ENCODE measurements at places on chromosomes 2 and 18.

- DNase-seq = peak; percentile 16
These were observed 77.0 kb downstream of the EPC2 start for GRCh38 chr2:148721520-148721931.

GRCh38 chr18:55447672-55448018 is 140.3 kb downstream of the TCF4 start:
- DNase-seq = no peak

DNA sequence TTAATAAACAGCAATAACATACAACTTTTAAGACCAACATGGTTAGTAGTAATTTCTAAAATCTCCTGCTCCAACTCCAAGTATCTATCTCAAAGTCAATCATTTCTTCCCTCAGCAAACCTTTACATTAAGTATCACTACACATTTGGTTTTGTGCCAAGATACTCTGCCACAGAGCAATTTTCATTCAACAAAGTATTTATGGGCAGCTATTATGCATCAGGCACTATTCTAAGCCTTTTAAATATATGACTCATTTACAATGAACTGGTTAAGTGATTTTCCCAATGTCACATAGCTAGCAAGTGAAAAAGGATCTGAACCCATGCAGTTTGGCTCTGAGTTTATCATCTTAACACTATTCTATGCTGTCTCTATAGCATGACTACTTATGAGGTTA is 264.3 kb downstream of the NOL4 start:
- no peak for DNase-seq

DNA sequence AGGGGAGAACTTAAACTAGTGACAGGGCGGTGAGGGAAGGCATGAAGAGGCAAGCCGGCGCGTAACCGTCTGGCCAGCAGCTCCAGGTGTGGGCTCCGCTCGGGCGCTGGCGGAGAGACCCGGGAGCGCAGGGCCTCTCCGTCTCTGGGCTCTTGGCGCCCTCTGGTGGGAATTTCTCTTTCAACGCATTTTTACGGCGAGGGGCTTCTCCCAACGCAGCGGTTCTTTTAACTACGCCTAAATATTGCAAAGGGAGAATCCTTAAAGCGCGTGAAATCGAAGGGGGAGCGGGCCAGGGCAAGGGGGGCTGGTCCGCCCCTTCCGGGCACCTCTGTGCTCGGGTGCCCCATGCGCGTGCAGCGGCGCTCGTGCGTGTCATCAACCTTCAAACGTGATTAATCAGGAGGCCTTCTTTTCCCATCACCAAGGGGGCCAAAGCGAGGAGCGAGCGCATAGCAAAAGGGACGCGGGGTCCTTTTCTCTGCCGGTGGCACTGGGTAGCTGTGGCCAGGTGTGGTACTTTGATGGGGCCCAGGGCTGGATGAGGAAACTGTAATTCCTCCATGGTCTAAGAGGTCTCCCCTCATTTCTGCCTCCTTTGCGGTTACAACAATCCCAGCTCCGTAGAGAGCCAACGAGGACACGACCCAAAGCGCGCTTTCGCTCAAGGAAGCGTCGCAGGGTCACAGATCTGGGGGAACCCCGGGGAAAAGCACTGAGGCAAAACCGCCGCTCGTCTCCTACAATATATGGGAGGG is 762 bp upstream of the GAD1 start:
- DNase-seq = peak; percentile 87
